ENCODE measurements at places on chromosomes 6 and 20.

- ATAC-seq: peak; percentile 70
Measured at GRCh38 chr20:35329435-35330139, 37.4 kb upstream of the FAM83C start.

- ATAC-seq: no peak
Measured at GRCh38 chr6:93468291-93468690, 48.9 kb upstream of the EPHA7 start.

DNA sequence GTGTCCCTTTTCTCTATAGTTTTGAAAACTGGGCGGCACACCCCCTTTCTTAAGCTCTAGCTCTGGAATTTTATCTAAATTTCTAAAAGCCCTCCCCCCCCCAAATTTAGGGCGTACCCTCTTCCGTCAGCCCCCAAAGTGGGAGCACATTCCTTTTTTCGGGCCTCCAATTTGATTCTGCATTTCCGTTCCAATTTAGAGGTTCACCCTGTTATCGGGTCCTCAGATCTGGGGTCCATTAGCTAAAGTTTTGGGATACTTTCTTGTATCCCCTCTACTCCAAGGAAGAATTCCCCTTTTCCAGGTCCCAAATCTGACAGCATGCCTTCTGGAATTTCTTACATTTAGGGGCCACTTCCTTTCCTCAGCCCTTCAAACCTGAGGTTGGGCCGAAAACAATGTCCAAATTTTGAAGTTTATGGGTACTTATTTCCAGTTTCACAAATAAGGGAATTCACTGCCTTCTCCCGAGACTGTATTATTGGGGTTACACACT, 796 bp downstream of the PHF20 start:
- no peak for ATAC-seq

DNA sequence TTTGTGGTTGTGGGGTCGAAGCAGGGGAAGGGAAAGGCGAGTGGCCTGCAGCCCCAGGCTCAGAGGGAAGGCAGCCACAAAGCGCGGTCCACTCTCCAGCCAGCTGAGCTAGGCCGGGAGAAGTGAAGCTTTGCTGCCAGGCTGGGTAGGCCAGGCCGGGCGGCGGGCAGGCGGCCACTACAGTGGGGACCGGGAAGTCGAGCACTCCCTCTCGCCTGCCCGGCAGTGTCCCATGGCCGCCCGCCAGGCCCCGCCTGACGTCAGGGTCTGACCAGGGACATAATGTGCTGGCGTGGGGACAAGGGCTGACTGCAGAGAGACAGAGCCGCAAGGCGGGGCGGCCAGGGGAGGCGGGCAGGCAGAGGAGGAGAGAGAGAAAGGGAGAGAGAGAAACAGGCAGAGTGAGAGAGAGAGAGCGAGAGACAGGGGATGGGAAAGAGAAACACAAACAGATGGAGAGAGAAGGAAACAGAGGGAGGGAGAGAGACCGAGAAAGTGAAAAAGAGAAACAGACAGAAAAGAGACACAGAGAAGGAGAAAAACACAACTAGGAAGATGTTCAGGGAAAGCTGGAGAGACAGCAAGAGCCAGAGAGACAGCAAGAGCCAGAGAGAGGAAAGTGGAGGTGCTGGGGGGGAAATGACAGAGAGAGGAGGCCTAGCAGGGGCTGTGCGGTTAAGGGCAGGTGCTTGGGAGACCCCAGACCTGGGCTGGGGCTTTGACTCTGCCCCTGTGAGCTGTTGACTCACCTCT, 94.5 kb upstream of the PTPN1 start:
- ATAC-seq: peak; percentile 84

DNA sequence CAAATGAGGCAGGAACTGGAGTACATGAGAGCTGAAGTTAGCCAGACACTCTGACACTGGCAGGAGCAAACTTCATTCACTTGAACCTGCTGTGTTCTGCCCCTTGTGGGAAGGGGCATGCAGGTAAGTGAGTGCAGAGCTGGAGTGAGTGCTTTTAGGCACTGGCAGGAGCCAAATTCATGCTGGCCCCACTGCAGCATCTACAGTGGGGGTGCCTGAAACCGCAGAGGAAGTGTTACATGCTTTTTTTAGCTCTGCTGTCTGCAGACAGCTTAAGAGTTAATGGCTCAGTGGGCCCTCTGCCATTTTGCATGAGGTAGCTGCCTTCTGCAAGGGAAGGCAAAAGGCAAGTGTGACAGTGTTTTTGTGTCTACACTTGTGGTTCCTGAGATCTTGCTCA, 167.9 kb upstream of the SYNCRIP start:
- no peak for ATAC-seq

GRCh38 chr6:84583784-84584183, 180.6 kb downstream of the TBX18 start:
- 0 out of 3 replicates have a peak, but pooled peaks have one; percentile 36 for ATAC-seq

- peak; percentile 80 for ATAC-seq
Measured at GRCh38 chr6:125197795-125198269, 44.3 kb downstream of the TPD52L1 start.

GRCh38 chr6:25794784-25795183, 37.1 kb downstream of the SLC17A1 start:
- ATAC-seq: no peak

DNA sequence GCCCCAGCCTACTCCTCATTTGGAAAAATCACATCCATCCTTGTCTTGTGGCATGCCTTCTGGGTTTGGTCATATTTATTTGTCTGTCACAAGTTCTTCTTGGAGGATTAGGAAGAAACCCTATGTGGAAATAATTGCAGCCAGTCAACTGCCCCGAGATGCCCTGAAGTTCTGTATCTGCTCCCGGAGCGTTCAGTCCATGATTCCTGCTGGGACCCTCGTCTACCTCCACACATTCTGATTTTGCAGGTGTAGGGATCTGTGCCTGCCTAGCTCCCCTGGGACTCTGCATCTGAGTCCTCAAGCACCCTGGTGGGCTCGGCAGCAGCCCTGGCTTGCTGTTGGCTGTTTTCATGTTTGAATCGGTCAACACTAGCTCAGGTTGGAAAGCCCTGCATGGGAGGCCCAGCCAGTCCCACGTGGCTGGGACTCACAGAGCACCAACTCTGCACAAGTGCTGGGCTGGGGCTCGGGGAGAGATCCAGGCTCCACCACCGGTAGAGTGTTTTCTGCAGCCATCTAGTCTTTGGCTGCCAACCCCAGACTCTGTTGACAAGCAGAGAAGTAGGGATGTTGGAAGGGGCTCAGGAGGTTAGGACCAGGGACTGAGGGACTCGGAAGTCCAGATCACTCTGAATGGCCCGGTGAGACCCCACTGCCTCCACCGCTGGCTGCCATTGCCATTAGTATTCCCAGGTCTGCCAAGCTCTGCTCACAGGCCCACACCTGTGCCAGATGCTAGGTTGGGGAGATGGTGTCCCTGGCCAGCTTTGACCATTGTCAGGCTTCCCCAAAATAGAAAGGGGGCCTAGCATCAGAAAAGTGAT, 183.5 kb upstream of the CST7 start:
- ATAC-seq: no peak

DNA sequence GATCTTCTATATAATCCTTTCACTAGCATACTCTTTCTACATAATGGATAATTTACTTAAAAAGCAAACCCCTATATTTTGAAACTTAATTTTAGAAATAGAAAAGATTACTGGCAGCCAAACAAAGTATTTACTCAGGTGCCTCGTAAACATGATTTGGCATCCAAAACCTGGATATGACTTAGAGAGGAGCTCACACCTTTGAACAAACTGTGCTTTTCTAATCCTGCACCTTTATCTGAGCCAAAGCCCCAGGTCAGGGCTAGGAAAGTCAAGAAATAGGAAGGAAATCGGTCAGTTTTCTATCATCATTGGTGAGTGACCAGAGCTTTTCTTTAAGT, 170.9 kb downstream of the PHF3 start:
- ATAC-seq: no peak

- ATAC-seq: no peak
Measured at GRCh38 chr6:22848121-22848520, 278.8 kb downstream of the HDGFL1 start.

DNA sequence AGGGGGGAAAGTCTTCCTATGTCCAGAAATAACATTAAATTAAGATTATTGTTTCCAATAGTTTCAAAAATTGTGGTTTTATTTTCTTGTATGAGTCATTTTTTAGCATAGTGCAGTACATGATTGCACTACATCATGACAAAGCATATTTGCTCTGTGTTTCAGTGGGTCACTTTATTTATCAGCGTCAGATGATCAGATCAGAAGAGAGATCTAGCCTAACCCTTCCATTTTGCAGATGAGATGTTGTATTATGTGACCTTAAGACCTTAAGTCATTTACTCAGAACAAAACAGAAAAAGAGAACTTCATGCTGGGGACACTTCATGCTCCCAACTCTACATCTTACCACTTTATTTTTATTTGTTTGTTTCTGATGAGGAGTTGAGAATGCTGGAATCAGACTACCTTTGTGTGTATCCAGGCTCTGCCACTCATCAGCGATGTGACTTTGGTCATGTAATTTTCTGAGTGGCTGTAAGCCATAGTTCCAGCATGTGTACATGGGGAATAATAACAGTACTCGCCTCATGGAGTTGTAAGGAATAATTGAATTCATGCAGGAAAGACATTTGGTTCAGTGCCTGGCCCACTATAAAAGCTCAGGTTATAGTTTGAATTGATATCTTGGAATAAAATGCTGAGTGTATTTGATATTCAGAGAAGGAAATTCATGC, 13.5 kb downstream of the EYA4 start:
- peak; percentile 55 for ATAC-seq

GRCh38 chr20:22343612-22344011, 240.8 kb downstream of the FOXA2 start:
- ATAC-seq: no peak

DNA sequence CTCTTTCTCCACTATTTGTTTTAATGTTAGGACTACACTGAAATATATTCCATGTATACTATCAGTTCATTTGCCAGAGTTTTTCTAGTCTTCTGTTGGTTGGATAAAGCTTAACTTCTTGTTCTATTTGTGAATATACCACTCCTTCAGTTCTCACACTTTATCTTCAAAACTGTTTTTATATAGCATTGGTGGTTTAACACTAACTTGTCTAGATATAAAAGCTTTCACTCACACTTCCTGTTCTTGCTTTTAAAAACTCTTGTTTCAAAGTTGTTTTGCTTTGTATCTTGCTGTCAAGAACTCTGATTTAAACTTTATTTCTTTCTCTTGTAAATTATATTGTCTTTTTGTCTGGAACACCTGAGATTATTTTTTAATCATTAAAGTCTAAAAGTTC, 226.8 kb upstream of the TENT5A start:
- no peak for ATAC-seq

- peak; percentile 67 for ATAC-seq
Measured at GRCh38 chr6:149750136-149750609, 632 bp downstream of the PCMT1 start.

- no peak for ATAC-seq
Measured at GRCh38 chr6:121040831-121041230, 293.4 kb downstream of the TBC1D32 start.

DNA sequence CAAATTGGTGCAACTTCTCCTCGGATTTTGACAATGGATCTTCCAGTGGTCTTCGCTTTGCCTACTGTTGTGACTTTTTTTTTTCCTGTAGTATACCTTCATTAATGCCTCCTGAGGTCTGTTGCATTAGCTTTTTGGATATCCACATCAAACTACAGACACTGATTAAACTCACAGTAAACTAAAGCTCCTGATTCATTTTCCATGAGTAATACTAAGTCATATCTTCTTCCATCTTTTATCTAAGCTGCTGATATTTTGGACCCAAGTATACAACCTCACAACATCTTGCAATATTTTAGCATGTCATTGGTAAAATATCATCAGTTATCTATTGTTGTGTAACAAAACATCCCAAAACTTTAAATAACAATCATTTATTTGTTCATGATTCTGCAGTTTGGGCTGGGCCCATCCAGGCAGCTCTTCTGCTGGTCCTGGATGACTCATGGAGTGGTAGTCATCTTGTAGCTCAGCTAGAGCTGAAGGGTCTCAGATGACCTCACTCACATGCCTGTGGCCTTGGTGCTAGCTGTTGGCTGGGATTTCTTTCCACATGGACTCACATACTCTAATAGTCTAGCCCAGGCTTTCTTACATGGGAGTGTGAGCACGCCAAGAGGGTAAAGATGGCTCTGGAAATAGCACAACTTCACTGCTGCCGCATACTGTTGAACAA, 78.3 kb upstream of the SRSF6 start:
- no peak for ATAC-seq

DNA sequence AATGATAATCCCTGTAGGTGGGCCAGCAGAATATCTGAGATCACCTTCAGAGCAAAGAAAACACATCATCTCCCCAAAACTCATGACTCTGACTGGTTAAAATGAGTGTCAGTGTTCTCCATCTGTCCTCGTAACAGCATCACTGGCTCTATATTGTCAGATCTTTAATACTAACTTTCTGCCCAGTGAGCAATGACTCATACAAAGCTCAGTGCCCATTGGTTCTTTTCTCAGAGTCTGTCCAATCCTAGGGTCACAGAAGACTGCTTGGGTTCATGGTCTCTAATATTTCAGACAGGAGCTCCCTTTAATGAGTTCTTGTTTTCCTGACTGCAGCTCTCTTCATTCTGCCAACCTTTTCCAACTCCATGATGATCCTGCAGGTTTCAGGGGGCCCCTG, 36.4 kb downstream of the HLA-DPB1 start:
- peak; percentile 100 for ATAC-seq

All from SK-N-SH treated with all-trans-retinoic acid at 6 μM for 48 hours (cell line).